ENCODE measurements at places on chromosomes 6 and 20.

GRCh38 chr20:31608251-31608945, 3.3 kb downstream of the ID1 start:
- no peak for DNase-seq

GRCh38 chr20:63025534-63026331, 19.0 kb upstream of the BHLHE23 start:
- DNase-seq: peak; percentile 48

- DNase-seq: no peak
Measured at GRCh38 chr20:34705008-34705396, 858 bp downstream of the TP53INP2 start.

GRCh38 chr6:106213660-106214289, 111.8 kb downstream of the ATG5 start:
- DNase-seq: no peak

GRCh38 chr6:15401769-15402250, 155.9 kb downstream of the JARID2 start:
- DNase-seq: peak; percentile 52

GRCh38 chr20:51095633-51096521, 73.0 kb upstream of the KCNG1 start:
- no peak for DNase-seq

DNA sequence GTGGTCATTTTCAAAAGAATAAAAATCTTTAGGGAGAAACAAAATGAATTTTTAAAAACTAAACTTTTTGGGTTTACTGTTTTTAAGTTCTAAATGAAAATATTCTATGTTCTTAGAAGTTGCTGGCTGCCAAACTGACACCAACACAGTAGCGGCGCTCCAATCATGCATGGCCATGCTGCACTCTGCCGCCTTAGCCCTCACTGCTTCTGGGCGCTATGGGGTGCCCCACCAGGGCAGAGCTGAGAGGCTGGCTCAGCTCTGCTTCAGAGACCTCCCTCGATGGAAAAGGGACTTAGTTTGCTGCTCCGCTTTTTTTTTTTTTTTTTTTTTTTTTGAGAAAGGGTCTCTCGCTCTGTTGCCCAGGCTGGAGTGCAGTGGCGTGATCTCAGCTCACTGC, 20.9 kb downstream of the EZR start:
- no peak for DNase-seq

GRCh38 chr6:84193114-84193708, 34.2 kb downstream of the CEP162 start:
- no peak for DNase-seq

DNA sequence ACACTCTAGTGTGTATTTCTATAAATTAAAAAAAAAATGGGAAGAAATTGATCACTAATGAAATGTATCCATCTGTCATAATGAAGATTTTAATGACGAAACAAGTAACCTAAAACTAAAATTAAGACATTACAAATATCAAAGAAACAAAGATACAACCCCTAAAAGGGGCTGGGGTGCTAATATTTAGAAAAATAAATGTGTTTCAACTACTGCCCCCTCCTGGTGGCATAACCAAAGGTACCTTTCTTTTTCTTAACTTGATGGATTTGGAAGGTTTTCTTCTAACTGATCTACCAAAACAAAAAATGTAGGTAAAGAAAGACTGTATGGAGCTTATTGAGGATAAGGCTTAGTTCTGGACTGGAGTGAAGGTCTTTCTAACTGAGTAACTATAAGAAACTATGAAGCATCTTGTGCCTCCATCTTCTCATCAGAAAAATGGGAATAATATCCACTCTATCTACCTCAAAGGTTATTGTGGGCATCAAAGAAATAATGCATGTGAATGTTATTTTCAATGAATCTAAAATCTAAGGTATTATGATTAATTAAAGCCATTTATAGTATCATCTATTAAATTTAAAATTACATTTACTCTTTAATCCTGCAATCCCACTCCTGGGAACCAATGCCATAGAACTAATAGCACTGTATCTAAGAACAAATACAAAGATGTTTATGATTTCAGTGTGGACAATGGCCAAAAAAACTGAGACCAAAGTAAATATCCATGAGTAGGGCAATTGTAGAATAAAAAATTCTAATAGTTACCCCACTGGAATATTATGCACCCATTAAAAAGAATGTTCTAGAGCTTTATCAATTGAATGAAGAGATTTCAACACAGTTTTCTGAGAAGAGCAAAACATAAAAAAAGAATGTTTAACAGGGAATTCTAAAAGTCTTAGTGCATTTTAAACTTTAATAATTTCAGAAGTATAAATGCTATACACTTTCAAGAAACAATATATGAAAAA, 117.2 kb downstream of the BACH2 start:
- no peak for DNase-seq

GRCh38 chr6:52843605-52844004, 3.0 kb upstream of the GSTA5 start:
- no peak for DNase-seq

DNA sequence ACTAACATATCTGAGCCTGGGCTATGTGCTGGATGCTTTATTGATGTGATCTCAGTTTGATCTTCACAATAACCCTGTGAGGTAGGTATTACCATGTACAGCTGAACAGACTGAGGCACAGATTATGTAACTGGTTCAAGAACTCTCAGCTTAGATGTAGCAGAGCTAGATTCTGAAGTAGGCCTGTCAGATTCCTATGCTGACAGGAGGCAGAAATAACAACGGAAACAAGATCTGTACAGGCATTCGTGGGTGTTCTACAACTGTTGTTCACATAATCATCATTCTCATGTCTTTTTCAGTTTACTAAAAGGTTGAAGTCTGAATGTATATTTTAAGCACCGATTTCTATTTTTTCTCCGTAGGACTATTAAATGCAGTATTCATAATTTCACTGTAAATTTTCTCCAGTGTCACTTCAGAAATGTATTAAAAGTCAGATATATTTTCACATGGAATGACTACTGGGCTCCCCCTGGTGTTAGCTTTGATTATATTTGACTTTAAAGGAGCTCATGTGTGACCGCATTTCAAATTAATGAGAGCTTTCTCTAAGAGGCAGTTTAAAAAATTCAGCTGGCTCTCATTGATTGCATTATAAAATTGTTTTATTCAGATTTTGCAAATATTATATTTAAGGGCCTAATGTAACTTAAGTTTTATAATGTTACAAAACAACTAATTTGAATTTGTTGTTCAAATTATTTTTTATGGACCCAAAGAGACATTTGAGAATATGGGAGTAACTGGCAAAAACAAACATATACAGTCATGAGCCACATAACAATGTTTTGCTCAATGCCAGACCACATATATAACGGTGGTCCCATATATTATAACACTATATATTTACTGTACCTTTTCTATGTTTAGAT, 36.4 kb upstream of the SLC17A4 start:
- peak; percentile 12 for DNase-seq
